Tibial artery (tissue), 4 donors: ENCODE measurements at places on chromosomes 1 and 21.

DNA sequence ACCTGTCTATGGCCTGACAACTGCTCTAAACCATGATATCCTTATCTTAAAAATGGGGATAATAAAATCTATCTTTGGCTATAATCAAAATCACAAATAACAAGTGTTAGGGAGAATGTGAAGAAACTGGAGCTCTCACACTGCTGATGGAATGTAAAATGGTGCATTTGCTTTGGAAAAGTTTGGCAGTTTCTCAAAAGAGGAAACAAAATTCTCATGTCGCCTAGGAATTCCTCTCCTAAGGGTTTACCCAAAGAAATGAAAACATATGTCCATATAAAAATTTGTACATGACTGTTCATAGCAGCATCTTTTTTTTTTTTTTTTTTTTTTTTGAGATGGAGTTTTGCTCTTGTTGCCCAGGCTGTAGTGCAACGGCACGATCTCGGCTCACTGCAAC lies 64.3 kb downstream of the ZNF281 start:
- no peak for DNase-seq

GRCh38 chr1:222424826-222425225 lies 123.1 kb downstream of the HHIPL2 start:
- no peak for DNase-seq

DNA sequence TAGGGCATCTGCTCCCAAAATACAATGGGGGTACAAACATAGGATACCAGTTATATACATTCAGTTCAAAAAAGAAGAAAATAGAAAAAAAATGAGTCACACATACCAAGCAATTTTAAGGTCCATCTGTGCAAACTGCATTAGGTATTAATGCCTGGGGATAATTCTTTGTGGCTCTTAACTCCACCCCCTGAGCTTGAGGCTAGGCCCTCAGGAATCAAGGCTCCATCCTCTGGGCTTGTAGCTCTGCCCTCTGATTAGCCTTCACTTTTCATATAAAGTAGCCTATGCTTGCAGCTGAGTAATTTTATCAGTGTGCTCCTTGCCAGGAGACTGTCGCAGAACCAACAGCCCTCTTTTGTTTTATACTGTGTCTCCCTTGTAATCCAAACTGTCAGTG lies 69.9 kb upstream of the BACE2 start:
- no peak for DNase-seq

DNA sequence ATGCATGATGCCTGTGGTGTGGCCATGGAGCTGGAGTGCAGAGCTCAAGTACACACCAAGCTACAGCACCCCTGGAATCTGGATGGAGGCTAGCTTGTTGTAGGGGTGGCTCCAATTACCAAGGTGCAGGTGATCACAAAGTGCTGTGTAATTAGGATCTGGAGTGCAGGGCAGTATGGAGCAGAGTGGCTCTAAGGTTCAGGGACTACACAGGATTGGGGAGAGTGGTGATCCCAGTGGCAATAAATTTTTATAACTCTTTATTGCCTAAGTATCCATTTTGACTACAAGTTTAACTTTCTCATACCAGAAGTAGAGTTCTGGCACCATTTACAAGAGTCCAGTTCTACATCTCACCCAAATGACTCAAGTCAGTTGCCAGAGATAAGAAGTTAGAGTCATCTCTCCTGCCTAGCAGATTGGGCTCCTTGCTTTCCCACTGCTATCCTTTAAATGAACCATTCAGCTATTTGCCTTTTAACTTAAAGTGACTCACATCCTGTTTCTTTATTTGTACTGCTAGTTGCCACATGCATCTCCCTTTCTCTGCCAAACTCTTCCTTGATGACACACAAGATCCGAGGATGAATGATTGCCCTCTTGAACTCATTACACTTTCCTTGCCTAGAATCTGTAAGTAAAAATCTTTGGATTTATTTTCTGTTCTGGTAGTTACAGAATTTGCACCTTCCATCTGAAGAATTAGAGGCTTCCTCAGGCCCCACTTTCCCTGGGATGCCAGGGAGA lies 427.2 kb downstream of the KCNT2 start:
- DNase-seq, result no peak
